Ascending aorta (tissue), 2 donors: ENCODE measurements at places on chromosomes 6 and 20.

DNA sequence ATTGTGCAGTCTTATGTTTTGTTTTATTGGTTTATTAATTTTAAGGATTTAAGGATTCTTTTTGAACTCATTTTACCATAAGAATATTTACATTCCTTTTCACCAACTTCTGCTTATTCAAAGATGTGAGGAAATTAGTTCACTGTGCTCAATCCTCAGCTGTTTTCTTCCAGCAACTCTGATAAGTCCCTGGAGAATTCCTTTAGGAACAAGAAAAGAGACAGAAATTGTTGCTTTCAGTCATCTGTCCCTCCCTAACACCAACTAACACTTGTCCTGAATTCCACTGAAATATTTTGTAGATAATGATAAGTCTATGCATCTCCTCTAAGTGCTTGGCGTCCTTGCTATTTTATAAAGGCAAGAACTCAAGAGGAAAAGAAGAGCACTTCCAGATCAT lies 334.8 kb upstream of the MARCKS start:
- no peak for DNase-seq

- no peak for DNase-seq
These were observed 15.0 kb upstream of the IFNGR1 start for GRCh38 chr6:137233911-137234863.

- DNase-seq, result no peak
These were observed 74.2 kb upstream of the DSP start for GRCh38 chr6:7467007-7467897.

- no peak for DNase-seq
These were observed 234.4 kb downstream of the SIM1 start for GRCh38 chr6:100230115-100230952.

DNA sequence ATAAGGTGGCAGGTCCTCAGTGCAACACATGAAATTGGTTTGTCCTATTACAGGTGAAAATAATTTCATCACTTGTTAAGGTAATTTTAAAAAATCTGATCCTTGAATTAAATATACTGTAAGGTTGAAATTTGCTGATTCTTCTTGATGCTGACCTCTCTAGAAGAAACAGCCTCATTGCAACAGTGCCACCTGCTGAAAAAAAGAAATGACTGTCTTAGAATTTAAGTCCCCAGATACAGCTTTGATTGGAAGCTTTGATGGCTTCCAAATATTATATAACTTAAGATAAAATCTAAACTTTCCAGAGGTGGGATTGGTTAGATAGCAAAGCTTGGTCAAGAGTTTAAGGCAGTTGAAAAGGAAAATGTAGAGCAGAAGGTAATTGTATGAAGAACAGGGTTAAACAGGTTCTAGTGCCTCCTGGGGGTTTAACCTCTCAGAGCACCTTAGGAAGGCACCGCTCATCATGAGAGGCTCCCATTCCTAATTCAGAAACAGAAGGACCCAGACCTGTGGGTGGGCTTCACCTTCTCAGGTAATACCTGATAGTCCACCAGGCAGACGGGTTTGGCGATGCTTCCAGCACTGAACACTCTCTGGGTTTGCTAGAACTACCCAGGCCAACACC lies 401.0 kb downstream of the PAX1 start:
- DNase-seq, result no peak

GRCh38 chr6:5323979-5324378 lies 62.7 kb downstream of the FARS2 start:
- no peak for DNase-seq

GRCh38 chr20:61673152-61673847 lies 392.4 kb downstream of the TAF4 start:
- DNase-seq, result no peak

GRCh38 chr20:51802170-51802751 lies at the start of gene SALL4:
SALL4 (minus strand) TSS chr20:51802521; CDS start chr20:51802408, 113 bp downstream.
- no peak for DNase-seq

- DNase-seq, result no peak
These were observed 154.1 kb downstream of the TMEM242 start for GRCh38 chr6:157169226-157169625.

GRCh38 chr6:2274981-2275891 lies 29.8 kb upstream of the GMDS start:
- DNase-seq, result no peak

DNA sequence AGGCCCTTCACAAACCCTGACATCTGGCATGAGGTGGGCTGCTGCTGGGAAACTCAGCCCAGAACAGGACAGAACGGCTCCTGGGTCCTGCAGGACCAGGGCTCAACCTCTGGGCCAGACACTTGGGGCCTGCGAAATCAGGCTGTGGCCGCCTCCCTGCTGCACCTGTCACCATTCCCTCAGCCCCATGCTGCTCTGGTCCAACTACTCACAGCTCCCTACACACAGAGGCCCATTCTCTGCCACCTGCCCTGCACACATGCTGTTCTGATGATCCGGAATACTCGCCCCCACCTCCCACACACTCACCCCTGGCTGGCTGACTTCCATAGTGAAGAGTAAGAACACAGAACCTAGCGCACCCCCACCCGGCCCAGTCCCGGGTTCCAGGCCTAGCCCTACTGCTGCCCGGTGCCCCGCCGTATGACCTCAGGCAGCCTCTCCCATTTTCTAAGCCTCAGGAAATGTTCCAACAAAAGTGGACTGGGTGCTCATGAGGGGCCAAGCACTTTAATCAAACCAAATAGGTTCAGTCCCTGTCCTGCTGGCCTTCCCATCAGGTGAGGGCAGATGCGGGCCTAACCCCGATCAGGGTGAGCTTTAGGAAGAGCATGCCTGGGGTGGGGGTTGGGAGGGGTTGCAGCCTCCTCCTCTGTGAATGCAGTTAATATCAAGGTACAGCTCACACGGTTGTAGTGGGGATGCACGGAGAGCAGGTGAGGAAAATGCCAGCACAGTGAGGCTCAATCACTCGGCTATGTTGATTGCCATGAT lies 3.9 kb downstream of the PEDS1 start:
- no peak for DNase-seq

DNA sequence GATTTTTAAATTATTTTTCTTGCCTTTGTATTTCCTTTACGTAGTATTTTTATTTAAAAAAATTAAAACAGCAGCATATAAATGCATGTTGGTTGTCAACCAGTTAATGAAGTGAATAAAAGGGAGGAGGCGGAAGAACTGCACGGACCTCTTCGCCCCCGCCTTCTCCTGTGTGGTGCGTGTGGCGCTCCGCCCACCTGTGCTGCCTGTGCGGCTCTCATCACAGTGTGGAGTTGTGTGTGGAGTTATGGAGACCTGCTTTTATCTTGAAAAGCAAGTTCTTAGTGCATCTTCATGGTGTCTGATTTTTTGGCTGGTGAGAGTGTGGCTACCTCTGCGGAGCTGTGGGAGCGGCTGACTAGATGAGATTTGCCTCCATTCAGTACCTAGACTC lies 58.4 kb downstream of the PTPN1 start:
- peak; percentile 47 for DNase-seq

GRCh38 chr20:57435498-57436222 lies 44.5 kb downstream of the RBM38 start:
- peak; percentile 84 for DNase-seq

DNA sequence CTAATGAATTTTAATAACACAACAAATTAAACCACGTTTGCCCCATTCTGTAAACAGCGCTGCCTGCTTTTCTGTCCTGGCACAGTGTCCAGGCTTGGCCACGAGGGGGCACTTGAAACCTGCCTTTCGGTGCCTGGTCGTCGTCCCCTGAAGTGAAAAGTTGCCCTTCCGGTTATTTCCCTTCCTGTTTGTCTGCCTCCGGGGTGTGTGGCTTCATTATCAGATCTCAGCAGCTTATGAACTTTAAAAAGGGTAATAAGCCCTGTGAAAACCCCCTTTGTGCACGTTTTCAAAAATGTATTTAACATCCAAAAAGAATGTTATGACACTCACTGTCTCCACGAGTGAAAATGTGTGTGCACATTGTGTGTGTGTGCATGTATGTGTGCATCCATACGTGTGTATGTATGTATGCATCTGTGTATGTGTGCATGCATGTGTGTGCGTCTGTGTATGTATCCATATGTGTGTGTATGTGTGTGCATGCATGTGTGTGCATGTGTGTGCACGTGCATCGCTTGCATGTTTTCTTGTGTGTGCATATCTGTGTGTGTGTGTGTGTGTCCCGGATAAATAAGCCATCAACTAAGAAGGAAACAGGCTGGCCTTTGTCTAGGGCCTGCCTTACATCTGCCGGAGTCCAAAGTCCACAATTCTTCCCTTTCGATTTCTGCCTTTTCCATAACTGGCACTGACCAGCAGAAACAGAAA lies 358.4 kb downstream of the THBS2 start:
- DNase-seq, result no peak

DNA sequence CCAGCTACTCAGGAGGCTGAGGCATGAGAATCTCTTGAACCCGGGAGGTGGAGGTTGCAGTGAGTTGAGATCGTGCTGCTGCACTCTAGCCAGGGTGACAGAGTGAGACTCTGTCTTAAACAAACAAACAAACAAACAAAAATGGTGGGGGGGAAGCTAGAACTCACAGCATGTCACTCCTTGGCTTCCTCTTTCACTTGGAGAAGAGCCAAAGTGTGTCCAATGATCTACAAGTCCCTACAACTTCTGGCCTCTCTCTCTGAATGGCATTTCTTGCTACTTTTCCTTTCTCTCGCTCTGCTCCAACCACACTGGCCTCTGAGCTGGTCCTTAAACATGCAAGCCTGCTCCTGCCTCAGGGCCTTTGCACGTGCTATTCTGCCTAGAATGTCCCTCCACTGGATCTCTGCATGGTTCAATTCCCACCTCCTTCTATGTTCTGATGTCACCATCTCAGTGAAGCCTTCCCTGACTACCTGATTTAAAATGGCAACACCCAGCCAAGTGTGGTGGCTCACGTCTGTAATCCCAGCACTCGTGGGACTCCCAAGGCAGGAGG lies 8.1 kb downstream of the TLDC2 start:
- no peak for DNase-seq

GRCh38 chr6:165321555-165322145 lies 12.2 kb upstream of the C6orf118 start:
- no peak for DNase-seq

GRCh38 chr20:61779176-61779965 lies 286.3 kb downstream of the TAF4 start:
- DNase-seq, result no peak

GRCh38 chr6:30480536-30481156 lies 8.7 kb upstream of the HLA-E start:
- DNase-seq, result no peak

GRCh38 chr20:62642666-62643520 lies 590 bp downstream of the SLCO4A1 start:
- DNase-seq, result no peak

DNA sequence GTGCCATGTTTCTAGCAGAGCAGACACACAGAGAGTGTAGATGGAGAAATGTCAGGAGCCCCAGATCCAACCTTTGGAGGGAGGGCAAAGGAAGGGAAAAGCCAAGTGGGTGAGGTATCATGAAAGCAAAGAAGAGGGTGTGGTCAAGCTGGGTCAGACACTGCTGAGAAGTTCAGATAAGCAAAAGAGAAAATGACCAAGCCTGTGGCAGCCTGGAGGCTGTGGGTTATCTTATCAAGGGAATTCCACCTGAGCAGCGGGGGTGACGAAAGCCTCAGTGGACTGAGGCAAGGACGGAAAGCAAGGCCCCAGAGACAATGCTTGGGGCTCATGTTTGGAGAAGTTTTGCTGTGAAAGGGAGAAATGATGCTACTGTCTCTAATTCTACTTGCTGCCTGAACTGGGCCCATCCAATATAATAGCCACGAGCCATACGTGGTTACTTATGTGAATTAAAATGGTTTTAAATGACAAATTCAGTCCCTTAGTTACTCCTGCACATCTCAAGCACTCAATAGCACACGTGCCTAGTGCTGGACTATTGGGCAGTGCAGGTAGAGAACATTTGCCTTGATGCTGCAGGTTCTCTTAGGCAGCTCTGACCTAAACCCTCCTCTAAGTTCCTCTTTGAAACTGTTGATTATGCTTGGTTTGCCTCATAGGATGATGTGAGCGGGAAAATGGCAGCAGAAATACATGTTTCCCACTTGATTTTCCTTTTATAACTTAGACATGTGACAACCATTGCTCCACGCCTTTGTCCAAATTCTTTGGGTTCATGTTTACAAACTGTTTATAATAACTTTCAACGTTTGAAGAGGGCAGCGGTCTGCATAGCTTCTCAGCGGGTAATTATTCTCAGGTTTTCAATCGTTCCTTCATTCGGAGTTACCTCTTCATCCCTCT lies 63.7 kb downstream of the SLC22A23 start:
- peak; percentile 28 for DNase-seq

DNA sequence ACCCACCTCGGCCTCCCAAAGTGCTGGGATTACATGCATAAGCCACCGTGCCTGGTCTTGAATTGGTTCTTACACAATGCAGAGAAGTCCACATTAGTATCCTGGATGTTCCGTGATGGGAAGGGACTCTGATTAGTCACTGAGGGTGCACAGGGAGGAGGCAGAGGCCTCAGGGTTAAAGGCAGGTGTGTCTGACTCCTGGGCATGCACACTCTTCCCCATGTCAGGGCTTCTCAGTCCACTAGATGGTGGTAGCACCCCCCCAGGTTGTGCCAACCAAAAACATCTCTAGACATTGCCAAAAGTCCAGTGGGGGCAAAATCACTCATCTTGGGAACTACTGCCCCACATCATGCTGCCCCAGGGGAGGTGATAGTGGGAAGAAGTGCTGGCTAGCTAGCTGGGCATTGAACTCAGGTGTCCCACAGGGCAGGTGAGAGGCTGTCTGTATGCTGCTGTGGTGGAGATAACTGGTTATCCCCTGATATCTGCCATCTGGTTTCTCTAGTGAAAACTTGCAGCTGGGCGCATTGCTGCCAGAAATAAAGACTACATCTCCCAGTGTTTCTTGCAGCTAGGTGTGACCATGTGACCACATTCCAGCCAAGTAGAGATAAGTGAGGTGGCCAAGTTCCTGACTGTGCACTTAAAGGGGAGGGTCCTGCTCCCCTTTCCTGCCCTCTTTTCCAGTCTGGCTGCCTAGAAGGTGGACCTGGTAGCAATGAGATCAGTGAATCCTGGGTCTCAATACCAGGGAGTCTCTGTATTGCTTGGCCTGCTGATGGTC lies 8.4 kb upstream of the NSFL1C start:
- no peak for DNase-seq

DNA sequence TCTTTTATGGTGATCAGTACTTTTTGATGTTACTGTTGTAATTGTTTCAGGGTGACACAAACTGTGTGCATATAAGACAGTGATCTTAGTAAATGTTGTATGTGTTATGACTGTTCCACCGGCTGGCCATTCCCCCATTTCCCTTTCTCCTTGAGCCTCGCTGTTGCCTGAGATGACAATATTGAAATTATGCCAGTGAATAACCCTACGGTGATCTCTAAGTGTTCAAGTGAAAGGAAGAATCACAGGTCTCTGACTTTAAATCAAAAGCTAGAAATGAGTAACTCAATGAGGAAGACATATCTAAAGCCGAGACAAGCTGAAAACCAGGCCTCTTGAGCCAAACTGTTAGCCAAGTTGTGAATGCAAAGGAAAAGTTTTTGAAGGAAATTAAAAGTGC lies 32.3 kb downstream of the TULP4 start:
- no peak for DNase-seq
